Hematopoietic multipotent progenitor cell treated with erythropoietin and hydrocortisone succinate and interleukin-3 and kit ligand, for 4 days (in vitro differentiated cells): ENCODE measurements at places on chromosomes 4 and X.

DNA sequence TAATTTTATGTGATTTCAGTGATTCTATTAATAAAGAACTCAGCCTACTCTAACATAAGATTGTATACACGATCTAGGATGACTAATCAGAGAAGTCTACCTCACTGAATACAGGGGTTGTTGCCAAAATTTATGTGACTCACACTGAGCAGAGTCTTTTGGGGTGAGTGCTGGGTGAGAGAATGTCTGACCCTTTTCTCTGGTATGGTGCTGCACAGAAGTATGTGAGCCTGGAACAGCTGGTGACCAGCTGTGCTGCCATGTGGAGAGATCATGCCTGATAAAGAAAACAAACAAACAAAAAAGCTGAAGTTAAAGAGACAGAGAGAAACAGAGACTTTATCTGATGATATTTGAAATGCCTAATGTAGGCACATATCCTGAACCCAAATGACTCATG lies 618.1 kb upstream of the GRIA3 start:
- no peak for DNase-seq

DNA sequence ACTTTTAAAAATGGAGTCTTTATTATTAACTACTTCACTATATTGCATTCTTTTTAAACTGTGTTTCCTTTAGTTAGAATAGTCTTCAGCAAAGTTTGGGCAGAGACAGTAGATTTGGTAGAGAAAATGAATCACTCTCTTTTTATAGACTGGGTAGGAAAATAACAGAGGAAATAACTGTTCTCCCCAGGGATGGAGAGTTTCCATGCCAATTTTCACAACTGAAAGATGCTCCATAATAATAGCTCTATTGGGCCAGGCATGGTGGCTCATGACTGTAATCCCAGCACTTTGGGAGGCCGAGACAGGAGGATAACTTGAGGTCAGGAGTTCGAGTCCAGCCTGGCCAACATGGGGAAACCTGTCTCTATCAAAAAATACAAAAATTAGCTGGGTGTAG lies 13.1 kb downstream of the HSD17B13 start:
- DNase-seq = no peak

DNA sequence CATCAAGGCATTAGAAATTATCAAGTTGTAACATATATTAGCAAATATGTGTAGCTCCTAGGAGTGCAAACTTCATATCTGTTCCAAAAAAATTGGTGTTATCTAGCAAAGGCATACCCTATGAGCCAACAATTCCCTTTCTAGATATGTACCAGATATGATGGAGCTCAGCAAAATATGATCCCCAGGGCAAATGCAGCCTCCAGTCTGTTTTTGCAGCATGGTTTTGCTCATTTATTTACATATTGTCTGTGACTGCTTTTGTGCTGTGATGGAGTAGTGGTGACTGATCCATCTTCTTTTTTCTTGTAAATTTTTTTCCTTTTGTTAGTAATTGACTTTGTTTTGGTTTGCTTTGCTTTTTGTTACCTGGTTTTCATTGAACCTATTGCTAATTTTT lies 41.0 kb downstream of the CEP135 start:
- DNase-seq = peak; percentile 46

DNA sequence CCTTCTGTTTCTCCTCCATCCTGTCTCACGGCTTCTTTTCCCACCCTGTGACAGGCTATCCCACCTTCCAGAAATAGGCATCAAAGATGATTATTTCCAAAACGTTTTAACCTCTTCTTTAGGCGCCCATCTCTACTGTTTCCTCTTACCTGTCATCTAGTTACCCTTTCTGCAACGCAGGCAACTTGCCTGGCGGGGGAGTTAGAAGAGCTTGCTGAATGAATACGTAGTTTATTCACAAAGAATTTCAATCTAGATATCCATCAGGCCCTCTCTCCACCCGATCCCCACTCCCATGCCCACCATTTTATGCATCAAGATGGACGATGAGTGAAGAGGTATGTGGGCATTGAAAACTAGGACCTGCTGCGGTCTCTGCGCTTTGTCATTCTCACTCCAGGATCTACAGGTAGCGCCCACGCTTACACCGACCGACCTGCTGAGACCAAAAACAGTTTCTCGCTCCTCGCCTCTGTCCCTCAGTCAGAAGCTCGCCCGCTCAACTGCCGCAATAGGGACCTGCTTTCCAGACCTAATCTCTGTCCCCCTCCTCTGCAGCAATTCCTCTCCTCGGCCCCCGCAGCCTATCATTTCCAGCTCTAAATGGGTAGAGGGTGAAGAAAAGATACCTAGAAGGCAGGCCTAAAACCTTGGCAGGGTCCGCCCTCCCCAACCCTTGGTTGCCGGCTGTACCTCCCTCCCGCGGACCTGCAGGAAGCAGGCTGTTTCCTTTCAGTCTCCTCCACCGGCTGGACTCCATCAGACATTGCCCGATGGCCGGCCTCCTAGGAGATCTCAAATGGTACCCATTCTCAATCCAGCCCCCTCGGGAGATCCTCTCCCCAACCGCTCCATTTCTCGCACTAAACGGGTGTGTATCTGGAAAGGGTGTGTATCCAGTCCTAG lies 624 bp downstream of the BEX5 start:
- peak; percentile 2 for DNase-seq

- peak; percentile 70 for DNase-seq
These were observed 30.4 kb downstream of the SCML1 start for GRCh38 chrX:17767734-17768133.

DNA sequence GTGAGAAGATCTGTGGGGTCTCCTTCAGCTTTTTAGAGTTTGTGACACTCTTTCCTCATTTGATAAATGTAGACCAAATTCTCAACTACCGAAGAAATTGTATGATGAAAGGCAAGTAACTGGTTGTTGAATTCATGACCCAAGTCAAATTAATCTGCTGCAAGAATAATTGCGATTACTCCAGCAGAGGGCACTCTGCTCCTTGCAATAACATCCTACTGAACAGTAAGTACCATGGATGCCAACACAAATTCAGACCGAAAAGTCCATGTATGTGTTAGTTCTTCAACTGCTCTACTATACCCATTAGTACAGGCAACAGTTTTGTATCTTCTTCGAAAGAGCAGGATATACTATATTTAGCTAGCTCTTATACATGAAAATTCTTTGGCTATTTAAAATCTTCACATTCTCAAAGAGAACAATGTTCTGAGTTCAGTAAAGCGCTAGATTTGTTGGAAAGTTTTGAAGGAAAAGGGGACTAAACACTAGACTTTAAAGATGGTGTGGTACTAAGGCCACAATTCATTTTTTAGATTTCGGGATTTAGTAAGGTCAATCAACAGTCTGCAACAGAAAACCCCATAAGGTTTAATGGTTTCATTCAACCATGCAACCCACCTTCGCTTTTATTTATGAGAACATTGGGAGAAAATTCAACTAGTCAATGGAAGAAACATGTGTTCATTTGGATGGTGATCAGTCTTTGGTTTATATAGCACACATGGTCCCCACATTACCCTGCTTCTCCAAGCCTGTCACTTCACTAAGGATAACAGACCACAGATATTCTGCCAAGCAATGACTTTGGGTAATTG lies 105.4 kb upstream of the TBC1D9 start:
- DNase-seq = peak; percentile 89

GRCh38 chr4:109177096-109177810 lies 125.2 kb downstream of the COL25A1 start:
- DNase-seq = no peak

- DNase-seq = no peak
These were observed 26.1 kb upstream of the MAN2B2 start for GRCh38 chr4:6548882-6549230.
